SJSA1 (cell line): ENCODE measurements at places on chromosomes 11 and 22. TPM values are rescaled to one million over a fixed set of nuclear protein-coding genes. Genes with fewer than 3 reads are reported as not detected.
A peak's percentile ranks its signal among the peaks of the same experiment; 100 is the strongest.

C1QTNF5 gene
- total RNA-seq: 0.11 TPM in 1 of 2 replicates, not detected in the other

- no peak for DNase-seq
Measured at GRCh38 chr11:110425751-110426545, 3.8 kb upstream of the FDX1 start.

DNA sequence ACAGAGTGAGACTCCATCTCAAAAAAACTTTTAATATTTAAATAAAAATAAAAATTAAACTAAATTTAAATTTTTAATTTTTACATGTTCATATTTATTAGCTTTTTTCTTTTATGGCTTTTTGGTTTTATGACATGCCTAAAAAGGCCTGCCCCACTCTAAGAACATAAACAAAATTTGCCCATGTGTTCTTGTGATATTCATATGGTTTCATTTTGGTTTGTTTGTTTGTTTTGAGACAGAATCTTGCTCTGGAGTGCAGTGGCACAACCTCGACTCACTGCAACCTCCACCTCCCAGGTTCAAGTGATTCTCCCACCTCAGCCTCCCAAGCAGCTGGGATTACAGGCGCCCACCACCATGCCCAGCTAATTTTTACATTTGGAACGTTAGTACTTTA is 27.7 kb downstream of the SUSD2 start:
- DNase-seq: no peak

DNA sequence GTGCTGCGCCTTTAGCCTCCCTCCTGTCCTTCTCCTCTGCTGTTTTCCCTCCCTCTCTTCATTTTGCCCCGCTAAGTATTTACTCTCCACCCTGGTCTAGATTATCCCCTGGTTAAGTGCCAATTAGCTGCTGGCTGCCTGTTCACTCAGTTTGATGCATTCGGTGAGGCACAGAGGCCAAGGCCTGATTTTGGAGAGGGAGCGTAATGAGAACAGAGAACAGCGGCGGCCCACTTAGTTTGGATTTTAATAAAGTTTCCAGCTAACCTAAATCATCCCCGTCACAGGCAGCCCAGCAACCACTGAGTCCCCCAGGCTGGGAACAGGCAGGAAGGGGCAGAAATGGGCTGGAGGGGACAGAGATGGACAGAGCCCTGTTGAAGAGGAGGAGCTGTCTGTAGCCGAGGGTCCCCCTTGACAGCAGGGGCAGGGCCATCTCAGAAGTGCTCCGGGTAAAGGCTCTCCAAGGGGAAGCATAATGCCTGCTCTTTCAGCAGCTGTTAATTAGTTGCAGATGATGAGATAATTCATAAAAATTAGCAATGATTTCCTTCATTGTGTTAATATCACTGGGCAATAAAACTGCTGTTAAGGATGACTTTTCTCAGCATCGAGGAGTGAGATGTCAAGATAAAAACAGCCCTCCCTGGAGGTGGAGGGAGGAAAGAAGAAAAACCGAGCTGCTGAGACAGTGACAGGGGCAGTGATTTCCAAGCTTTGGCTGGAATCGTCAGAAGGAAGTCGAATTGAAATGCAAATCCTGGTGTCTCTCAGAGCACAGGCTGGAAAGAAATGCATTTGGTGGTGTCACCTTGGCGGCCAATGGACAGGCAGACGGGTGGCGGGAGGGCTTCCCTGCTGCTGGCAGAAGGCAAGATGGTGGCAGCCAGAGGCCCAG is 170.1 kb downstream of the GRIK4 start:
- DNase-seq: no peak

- no peak for DNase-seq
Measured at GRCh38 chr11:14393889-14394288, 34.9 kb upstream of the RRAS2 start.

DNA sequence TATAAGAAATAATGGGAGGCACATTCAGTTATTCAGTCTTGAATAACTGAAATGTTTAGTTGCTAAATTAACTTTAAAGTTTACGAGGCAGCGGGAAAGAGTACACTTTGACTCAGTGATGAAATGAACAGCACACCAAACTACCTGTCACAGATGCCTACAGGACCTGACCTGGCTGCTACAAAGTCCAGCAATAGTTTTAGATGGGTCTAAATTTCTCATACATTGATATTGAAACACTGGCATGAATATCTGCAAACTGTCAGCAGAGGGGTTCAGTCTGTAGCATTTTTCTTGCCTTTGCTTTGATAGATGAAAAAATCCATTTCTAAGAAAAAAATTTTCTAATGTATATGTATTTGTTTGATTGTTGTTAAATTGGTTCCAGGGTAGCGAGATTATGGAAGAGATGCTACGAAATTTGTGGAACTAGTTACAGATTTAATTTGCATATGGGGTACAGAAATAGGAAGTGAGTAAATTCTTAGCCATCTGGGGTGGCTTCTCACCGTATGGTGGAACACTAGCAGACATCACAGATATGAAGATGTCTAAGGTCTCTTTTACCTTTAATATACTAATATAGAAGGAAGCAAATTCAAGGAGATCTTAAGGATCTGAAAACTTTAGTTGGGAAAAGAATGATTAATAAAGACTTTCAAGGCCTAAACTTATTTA is 20.8 kb upstream of the GAB2 start:
- DNase-seq: no peak

GRCh38 chr11:96744697-96745096 is 354.9 kb downstream of the JRKL start:
- no peak for DNase-seq

TMEM135 gene
- total RNA-seq: 6.0 and 6.4 TPM in 2 replicates

DNA sequence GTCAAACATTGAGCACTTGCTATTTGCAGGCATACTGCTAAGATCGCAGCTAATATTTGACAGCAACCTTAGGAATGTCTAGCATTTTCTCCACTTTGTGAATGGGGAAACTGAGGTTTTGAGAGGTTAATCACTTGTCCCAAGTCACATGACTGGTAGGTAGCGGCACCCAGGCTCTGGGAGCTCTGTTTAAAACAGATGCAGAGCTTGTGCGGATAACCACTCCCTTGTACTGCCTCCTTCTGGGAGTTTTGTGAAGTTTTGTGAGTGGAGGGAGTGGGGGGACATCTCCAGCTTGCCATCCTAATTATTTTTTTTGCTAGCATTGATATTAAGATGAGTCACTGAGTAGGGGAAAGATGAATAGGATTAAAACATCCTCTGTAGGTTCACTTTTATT is 134.7 kb downstream of the GRIK4 start:
- DNase-seq: no peak

DNA sequence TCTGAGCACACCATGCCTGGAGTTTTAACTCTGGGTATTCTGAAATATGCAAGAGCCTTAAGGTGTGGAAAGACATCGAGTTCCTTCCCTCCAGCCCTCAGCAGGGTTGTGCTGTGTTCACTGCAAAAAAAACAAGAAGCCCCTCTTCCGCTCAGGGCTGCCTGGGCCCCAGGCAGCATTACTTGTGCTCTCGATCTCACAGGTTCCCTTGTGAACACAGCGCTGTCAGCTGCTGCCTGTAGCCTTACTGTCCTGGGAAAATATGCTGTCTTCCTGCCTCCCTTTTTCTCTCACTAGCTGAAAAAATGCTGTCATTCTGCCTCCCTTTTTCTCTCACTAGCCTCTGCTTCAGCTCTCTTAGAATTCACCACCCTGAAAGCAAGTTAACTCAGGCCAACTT is 15.7 kb upstream of the TENM4 start:
- DNase-seq: no peak

DNA sequence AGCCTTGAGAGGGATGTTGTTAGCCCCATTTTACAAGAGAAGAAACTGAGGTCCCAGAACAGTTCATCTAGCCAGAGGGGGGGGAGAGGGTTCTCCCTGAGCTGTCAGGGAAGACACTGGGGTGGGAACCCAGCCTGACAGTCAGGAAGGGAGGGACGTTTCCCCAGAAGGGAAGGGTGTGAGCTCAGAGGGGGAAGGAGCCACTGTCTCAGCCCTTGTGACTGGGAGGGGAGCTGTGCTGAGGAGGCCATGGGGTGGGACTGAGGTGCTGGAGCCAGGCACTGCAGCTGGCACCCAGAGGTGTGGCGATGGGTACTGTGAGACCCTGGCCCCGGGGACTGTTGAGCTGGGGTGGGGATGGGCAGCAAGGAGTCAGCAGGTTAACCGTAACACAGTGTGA is 35.7 kb downstream of the DAGLA start:
- no peak for DNase-seq

DNA sequence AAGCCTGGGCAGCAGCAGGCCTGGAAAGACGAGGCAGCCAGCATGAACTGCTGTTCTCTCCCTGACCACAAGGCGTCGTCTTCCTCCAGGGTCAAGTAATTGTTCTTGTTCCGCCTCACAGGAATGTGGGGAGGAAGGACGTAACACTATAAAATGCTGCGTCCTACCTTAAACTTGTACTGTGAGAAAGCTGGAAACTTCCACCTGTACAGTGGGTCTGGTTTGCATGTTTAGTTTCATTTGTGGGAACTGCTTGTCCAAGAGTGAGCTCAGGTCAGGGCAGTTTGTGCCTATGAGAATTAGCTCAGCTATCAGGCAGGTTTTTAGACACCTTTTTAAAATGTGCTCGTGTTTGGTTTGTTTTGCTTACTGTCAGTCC is 55.2 kb downstream of the PANX1 start:
- DNase-seq: peak; percentile 46

SYT9 gene
- total RNA-seq: not detected in 2 replicates

CD3D gene
- not detected in 2 replicates for total RNA-seq

- no peak for DNase-seq
Measured at GRCh38 chr11:73270016-73270854, 1.9 kb upstream of the P2RY6 start.

RFPL3 gene
- total RNA-seq: not detected in 2 replicates

DNA sequence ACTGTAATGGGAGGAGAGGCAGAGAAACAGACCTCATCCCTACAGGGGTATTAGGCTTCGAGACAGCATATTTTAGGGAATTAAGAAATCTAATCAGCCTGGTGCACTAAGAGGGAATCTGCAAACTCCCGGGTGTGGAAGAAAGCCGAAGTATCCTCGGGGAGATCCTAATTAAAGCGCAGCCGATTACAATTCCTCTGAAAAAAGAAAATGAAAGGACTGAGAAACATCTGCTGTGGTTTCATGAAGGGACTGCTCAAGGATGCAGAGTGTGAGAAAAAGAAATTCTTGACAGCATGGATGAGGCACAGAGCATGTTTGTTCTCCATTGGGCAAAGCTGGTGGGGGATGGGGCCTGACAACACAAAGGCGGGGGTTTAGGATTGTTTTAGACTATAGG is 290.0 kb upstream of the LARGE1 start:
- DNase-seq: no peak

PRRG4 gene
- total RNA-seq: 0.16 TPM in 1 of 2 replicates, not detected in the other

SHANK2 gene
- 3.3 and 10.7 TPM in 2 replicates for total RNA-seq

SAA4 gene
- not detected in 2 replicates for total RNA-seq

UPK3A gene
- total RNA-seq: not detected in 2 replicates

FJX1 gene
- 26.2 and 31.7 TPM in 2 replicates for total RNA-seq

TTC28 gene
- total RNA-seq: 9.7 and 14.9 TPM in 2 replicates
